Astrocyte of the cerebellum (primary cell): ENCODE measurements at places on chromosomes 3 and 15.

- DNase-seq, result no peak
Observed at GRCh38 chr15:101086394-101087171, 165.3 kb downstream of the CHSY1 start.

GRCh38 chr15:41511331-41511898 lies 2.2 kb downstream of the LTK start:
- DNase-seq, result no peak

DNA sequence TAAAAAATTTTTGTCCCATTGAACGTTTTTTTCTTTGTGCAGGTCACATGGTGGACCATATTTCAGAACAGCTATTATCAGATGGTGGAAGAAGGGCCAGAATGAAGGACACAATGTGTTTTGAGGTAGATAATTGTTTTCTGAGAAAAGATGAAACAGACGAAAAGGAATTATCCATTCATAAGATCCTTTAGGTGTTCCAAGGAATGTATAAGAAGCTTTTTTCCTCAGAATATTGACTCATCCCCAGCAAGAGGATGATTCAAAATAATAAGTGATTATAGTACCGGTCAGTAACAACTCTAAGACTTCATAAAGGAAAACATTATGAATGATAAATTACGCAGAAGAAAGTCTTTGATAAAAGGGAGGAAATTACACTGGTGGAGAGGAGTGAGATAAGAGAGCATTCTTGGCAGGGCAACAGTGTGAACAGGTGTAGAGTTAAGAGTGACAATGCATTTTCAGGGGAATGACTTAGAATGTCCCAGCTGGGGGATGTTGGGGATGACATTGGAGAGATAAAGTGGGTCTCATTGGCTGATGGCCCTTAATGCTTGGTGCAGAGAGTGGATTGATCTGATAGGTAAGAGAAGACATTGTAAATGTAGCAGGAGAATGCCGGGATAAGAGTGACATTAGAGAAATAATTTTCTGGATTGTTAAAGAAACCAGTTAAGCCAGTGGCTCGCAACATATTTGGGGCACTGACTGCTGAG lies 27.0 kb upstream of the AQP9 start:
- DNase-seq, result no peak

DNA sequence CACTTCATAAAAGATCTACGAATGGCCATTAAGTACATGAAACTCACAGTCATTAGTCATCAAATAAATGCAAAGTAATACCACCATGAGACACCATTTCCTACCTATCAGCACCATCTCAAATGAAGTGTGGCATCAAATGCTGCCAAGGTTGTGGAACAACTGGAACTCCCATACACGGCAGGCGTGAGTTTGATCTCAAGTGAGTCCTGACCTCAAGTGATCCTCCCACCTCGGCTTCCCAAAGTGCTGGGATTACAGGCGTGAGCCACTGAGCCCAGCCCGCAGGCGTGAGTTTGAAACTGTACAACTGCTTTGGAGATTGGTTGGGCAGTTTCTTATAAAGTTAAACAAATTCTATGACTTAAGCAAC lies 28.8 kb upstream of the HDAC11 start:
- no peak for DNase-seq

DNA sequence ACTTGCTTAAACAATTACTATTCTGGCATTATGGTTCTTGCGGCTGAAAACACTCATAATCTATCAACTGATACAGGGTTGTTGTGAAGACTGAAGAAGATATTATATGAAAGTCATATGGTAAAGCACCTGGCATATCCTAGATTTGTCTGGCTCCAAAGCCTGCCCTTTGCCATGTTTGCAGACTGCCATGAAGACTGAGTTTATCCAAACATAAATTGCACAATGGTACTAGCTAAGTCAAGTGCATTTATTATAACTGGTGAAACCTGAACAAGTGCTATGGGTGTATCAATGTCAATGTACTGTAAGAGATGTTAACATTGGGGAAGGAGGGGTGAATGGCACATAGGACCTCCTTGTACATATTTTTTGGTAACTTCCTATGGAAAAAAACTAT lies 87.4 kb upstream of the MEX3B start:
- no peak for DNase-seq
